ENCODE measurements at places on chromosomes 1 and 21. TPM values are rescaled to one million over a fixed set of nuclear protein-coding genes. Genes with fewer than 3 reads are reported as not detected.

DNA sequence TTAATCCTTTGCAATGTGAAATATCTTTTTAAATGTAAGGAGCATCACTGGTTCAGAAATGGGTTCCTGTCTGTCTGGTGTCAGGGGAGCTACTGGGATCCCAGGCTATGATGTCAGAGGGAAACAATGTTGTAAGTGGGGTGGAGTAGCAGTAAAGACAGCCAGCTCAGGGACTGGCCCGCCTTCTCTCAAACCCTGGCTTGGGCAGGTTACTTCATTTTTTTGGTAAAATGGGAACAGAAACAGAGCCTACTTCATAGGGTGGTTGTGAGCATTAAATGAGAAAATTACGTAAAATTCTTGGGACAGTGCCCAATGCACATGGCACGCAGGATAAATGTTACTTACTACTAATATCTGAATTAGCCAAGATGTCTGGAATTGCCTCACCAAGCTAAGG, 30.7 kb upstream of the IL20 start:
- peak; percentile 89 for DNase-seq

GRCh38 chr1:44849575-44850132, 6.6 kb upstream of the PTCH2 start:
- DNase-seq = no peak

DNA sequence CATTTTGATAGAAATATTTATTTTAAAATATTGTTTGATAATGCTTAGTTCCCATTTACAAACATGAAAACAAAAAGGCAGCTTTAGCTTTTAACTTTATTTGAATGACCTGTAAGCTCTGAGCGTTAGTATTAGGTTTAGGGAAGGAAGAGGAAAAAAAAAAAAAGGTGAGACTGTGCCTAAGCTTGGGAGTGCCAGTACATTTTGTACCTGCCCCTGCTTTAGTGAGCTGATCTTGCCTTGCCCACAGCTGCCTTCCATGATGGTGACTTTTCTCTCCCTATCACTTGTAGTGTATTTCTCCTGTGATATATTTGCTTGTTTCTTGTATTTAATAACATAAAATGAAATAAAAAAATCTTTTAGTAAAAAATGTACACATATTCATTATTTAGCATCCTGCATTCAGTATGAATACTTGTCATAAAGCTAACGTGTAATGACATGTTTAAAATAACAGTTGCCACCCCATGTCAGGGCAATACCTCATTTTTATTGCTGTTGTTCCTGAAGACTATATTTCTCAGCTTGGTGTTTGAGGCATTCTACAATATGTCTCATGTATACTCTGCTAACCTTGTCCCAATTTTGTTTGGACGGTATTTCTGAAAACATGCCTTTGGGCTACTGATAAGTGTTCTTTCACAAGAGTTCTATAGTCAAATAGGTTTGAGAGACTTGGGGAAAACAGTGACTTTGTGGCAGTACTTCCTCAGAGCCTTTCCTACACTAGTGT, 76.3 kb downstream of the NEK7 start:
- no peak for DNase-seq

Gene AKR7A3
- 1.6 TPM for total RNA-seq

GRCh38 chr1:208347191-208347590, 103.0 kb upstream of the PLXNA2 start:
- no peak for DNase-seq

- no peak for DNase-seq
Observed at GRCh38 chr1:84000196-84000885, 1.4 kb upstream of the TTLL7 start.
